ENCODE measurements at places on chromosomes 1 and 21.
A peak's percentile ranks its signal among the peaks of the same experiment; 100 is the strongest.

DNA sequence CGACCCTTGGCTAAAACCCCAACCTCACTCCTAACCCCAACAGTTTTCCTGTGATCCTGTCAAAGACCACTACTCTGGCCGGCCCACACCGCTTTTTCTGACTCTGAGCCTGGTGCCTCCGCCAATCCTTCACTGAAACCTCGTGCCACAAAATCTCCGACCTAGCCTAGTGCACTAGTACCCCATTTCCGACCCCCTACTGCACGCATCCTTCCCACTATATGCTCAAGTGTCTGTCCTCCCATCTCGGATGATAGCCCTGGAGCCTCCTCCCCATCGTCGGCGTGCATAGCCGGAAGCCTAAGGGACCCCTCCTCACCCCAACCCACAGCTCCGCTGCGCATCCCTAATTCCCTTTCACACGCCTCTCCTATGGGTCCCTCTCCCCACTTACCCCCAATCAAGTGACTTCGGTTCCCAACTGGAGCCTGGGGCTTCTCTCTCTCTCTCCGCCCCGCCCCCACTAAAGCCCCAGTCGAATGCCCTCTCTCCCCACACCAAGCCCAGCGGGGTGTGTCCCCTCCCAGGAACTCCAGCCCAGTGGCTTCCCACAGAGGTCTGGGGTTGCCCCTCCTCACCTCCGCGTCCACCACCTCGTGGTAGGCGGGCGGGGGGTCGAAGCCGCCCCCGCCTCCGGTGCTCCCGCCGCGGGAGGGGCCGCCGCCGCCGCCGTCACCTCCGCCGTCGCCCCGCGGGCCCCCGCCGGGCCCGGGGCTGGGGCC, 791 bp downstream of the USP24 start:
- DNase-seq: no peak

GRCh38 chr1:64699327-64699726, 45.5 kb upstream of the RAVER2 start:
- DNase-seq: no peak

- DNase-seq: no peak
These were observed 19.1 kb upstream of the TMCO1 start for GRCh38 chr1:165787741-165788140.

GRCh38 chr1:38896169-38896568, 14.8 kb upstream of the GJA9 start:
- no peak for DNase-seq

DNA sequence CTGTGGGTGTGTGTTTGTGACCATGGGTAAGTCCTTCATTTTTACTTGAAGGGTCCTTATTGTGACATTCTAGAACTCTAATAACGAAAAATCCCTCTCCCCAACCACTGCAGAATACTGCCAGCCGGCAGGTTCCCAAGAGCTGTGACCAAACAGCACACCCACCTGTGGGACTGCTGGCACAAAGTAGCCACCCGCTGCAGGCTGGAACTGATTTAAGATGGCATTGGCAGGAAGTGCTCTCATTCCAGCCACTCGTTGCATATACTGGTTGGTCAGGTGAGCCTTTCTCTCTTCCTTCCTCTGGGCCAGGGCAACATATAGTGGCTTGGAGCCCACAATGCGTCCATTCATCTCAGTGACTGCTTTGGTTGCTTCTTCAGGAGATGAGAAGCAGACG, 11.6 kb downstream of the PABPC4 start:
- no peak for DNase-seq

DNA sequence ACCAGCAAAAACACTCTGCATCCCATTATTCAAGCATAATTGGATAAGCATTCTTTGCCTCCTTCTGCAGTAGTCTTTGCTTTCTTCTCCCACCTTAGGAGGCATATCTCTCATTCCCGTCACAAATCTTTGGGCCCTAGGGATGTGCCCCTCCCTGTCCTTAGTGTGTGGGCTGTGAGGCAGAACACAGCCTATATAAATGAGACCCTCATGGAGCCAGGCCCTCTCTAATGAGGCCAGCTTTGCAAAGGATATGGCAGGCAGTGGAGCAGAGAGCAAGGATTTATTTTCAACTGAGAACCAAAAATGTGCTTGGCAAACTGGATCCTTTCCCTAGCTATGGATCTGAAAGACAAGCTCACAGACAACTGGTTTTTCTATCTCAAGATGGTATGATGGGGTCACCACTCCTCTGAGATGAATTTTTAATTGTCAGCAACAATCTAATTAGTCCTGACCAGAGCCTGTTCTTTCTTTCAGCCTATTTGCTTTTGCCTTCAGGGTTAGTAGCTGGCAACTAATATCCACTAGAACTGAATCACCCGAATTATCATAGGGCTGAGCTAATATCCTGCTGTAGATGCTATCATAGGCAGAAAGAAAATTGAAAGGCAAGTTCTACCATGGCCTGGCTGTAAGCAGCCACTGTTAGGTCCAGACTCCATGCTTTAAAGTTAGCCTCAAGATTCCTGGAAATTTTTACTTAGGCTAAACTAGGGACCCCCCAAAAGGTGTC, 134.2 kb downstream of the SYT2 start:
- no peak for DNase-seq

- peak; percentile 8 for DNase-seq
These were observed 103.3 kb downstream of the RABGAP1L start for GRCh38 chr1:174262349-174263241.

- no peak for DNase-seq
These were observed 49.4 kb downstream of the KCNN3 start for GRCh38 chr1:154820646-154821045.

- no peak for DNase-seq
These were observed 149.6 kb upstream of the C1orf87 start for GRCh38 chr1:60223158-60223557.

DNA sequence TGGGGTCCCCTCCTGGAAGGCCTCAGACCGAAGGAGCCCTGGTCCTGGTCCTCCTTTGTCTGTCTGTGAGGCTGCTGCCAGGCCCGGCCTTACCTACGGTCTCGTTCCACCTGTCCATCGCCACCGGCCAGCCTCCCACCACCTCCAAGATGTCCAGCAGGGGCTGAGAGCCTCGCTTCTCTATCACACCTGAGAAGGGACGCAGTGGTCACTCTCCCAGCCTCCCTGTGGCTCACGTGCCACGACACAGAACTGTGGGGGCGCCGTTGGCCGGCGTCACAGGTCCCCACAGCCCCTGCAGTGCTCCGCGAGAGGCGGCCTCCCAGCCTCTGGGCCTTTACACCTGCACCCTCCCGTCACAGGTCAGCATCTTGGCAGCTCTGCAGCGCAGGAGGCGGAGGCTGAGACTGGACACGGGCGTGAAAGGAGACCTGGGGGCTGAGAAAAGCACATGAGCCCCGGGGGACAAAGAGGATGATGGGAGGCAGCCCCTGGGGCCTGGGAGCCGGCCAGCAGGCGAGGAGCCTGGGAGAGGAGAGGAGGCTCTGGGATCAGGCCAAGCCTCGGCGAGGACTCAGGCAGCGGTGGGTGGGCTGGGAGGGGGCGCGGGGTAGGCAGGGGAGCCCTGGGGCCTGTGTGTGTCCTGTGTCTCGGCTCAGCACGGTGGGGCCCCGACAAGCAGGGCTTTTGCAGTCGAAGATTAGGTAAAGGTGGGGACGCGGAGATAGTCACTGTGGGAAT, 20.5 kb downstream of the PRXL2B start:
- no peak for DNase-seq

- DNase-seq: peak; percentile 70
These were observed 2.6 kb downstream of the E2F2 start for GRCh38 chr1:23528250-23528978.

DNA sequence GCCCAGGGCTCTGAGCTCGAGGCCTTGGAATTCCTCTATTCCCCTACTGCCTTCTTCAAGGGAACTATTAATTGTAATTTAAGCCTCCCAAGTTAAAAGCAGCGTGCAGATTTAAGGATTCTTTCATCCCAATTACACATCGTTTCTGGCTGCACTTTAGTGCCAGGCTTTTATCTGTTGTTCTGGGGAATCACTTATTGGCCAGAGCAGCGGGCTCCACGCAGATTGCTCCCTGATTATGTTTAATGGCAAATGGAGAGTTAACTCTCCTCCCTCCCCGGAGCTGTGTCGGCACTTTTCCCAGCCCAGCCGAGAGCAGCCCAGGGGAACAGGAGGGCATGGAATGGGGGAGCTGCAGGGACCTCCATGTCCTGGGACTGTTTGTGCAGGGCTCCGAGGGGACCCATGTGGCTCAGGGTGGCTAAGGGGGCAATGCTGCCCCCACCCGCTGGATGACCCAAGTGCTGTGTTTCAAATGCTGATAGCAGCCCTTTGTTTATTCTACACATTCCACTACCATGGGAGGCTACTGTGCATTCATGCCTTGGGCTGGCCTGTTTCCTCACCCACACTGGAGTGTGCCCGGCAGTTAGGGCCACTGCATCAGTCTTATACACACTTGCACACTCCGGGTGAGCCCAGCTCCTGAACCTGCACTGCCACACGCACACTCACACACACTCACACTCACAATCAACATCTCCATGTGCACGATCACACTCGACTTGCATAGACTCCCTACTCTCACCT, 93.3 kb upstream of the POU3F1 start:
- no peak for DNase-seq

GRCh38 chr1:160862203-160863060, at the start of gene CD244:
Gene CD244, minus strand, starts transcription at chr1:160862887. Its CDS starts 210 bp downstream, at chr1:160862677.
- peak; percentile 98 for DNase-seq

- no peak for DNase-seq
These were observed 58.3 kb downstream of the APP start for GRCh38 chr21:26112127-26112742.

- DNase-seq: no peak
These were observed 1.5 kb upstream of the PPP2R5A start for GRCh38 chr1:212283741-212284140.

- peak; percentile 96 for DNase-seq
These were observed 5.7 kb upstream of the CCT8 start for GRCh38 chr21:29078869-29079767.

DNA sequence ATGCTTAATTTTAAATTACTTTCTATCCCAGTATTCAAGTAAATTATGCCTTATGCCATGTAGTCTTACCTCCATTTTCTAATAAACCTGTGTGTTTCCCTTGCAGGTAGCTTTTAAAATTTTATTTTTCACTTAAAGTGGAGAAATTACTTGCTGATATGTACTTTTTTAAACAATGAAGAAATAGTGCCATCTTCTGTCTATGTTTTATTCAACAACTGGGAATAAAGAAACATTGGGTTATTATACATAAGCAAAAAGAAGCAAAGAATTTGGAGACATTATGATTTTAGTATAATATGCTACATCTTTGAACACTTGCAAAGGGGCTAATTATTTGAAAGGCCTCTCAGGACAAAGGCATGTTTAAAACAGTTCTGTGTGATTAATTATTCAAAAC, 1912.9 kb downstream of the MRPL39 start:
- DNase-seq: no peak

GRCh38 chr1:17618558-17619247, 79.2 kb downstream of the ARHGEF10L start:
- no peak for DNase-seq

- no peak for DNase-seq
These were observed 17.2 kb upstream of the PHLDA3 start for GRCh38 chr1:201486187-201486586.

GRCh38 chr1:238061967-238062613, 171.4 kb upstream of the ZP4 start:
- no peak for DNase-seq

DNA sequence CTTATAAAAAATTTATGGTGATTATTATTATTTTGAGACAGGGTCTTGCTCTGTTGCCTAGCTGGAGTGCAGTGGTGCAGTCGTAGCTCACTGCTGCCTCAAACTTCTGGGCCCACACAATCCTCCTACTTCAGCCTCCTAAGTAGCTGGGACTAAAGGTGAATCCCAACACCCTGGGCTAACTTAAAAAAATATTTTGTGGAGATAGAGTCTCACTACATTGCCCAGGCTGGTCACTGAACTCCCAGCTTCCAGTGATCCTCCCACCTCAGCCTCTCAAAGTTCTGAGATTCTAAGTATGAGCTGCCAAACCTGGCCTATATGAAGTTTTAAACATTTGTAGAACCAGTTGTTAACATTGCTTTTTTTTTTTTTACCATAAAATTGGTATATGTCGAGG, 18.2 kb downstream of the NFIA start:
- no peak for DNase-seq

GRCh38 chr1:76254104-76255030, 179.8 kb downstream of the ST6GALNAC3 start:
- no peak for DNase-seq

DNA sequence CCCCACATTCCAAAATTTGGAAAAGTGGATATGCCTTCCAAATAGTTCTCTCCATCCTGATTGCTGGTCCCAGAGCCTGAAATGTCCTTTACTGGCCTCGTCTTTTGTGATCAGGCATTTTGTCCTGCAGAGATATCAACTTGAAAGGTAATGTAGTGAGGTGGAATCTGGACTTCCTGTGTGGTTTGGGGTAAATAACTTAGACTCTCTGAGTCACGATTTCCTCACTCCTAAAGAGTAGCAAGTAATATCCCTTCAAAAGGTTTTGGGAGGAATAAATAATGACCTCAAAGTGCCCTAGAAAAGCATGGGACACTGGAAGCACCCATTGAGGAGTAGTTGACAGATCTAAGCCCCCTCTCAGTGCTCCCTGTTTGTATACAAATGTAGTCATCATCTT, 426.6 kb downstream of the OMA1 start:
- no peak for DNase-seq

- no peak for DNase-seq
These were observed 255.5 kb downstream of the GPR52 start for GRCh38 chr1:174703309-174703708.

GRCh38 chr21:38773099-38774061, 32.3 kb upstream of the ETS2 start:
- no peak for DNase-seq

DNA sequence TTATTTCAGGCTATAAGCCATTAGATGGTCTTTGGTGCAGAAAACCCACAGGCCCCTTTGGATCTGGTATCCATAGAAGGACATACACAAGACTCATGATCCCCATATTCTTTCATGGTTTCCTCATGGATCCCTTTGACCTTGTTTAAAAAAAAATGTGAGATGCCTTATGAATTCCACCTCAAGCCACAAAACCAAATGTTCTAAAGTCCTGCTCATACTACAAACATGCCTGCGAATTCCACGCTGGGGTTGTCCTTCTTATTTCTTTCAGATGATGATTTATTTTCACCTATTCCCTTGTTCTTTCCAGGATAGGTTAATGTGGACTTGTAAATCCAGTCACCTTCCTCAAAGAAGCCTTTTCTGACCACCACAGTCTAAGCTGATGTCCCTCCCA, 256.9 kb upstream of the DPYD start:
- no peak for DNase-seq

GRCh38 chr1:169460191-169460833, 25.4 kb downstream of the SLC19A2 start:
- DNase-seq: no peak
